Left cardiac atrium (tissue), 4 donors: ENCODE measurements at places on chromosomes 6 and 20. TPM values are rescaled to one million over a fixed set of nuclear protein-coding genes. Genes with fewer than 3 reads are reported as not detected.

FAM110A gene
- 4.4 TPM for total RNA-seq

IRF4 gene
- total RNA-seq: 1.6 TPM

C6orf132 gene
- 1.5 TPM for total RNA-seq

ANGPT4 gene
- total RNA-seq: not detected

DNA sequence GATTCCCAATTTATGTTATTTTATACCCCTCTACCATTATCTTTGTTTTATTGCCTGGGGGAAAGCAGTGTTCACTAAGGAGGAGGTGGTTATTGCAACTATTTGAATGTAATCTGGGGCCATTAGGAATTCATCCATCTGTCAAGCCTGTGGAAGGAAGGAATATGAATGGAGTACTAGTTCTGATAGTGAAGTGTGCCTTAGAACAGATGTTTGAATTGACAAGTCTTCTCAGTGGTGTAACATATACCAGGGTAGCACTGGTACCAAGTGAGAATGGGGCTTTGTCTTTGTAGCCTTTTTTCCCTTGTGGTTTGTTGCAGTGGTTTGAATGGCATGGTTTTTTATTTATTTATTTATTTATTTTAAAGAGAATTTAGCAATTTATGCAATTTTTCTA, 27.9 kb upstream of the HDAC2 start:
- no peak for DNase-seq

DNA sequence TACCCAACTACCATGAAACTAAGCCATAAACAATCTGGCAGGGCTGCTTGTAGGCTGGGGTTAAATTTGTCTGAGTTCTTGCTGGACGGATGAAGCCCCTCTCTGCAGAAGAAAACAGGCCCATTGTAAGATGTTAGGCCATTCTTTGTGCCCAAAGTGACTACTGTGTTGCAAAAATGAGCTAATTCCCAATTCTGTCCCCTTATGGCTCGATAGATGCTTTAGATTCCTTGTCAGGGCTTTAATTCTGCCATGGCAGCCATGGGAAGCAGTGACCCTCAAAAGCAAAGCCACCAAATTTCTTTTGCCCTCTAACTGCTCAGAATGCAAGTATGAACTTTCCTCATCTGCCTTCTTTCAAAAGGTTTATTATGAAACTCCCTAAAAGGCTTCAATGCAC, 45.2 kb downstream of the LAMA4 start:
- no peak for DNase-seq

DNA sequence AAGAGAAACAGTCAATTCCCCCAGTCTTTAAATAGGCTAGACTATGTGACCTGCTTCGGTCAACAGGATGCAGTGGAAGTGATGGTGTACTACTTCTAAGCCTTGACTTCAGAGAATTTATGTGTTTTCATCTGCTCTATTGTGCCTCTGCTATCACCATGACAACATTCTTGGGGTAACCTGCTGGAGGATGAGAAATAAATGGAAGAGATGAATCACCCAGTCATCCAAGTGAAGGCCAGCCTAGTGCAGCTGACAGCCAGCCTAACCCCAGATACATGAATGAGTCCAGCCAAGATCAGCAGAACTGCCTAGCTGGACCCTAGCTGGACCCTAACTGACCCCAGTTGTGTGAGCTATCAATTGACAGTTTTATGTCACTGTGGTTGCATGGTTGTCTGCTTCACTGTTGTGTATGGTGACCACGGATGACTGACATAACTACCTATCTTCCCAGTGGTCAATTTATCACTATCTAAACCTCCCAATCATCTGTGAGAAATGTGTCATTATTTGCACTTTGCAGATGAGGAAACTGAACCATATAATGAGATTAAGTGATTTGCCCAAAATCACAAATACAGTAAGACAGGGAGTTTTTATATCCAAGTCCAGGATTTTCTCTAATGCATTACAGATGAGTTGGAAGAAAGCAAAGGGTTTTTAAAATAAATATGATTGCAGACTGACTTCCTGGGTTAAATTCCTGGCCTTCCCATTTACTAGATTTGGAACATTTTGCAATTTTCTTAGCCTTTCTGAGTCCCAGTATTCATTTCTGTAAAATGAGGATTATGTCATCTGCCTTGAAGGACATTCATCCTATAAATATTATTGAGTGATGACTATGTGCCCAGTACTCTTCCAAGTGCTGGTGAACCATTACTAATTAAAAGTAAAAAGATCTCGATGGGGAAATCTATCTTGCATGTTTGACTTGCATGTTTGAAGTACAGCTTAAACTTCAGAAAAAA, 136.4 kb upstream of the PLCB4 start:
- DNase-seq: no peak

DNA sequence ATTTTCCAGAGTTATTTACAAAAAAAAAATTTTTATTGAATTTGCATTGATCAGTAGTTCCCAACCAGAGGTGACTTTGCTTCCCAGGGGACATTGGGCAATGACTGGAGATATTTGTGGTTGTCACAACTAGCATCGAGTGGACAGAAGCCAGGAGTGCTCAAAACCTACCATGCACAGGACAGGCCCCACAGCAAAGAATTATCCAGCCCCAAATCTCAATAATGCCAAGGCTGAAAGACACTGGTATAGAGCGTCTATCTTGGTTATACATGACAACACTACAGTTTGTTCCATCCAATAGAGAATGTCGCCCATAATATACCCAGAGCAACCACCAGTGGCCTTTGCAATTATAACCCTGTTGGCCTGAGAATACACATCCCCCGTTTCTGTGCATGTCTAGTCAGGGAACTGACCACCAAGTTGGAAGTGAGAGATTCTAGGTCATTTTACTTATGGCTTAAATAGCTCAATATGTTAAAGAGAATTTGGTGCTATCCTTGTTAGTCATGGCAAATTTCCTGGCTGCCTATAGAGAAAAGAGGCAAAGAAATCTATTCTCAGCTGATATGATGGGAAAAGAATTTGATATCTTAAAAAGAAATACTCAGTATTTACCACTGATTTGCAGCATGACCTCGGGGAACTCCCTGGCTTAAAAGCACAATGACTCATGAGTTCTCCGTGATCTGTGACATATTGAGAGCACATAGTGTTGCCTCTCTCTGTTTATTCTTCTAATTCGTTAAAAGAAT, 76.0 kb upstream of the ADTRP start:
- no peak for DNase-seq
